ENCODE measurements at places on chromosomes 12 and 14.

GRCh38 chr12:81181691-81182090, 103.8 kb downstream of the ACSS3 start:
- DNase-seq = no peak

DNA sequence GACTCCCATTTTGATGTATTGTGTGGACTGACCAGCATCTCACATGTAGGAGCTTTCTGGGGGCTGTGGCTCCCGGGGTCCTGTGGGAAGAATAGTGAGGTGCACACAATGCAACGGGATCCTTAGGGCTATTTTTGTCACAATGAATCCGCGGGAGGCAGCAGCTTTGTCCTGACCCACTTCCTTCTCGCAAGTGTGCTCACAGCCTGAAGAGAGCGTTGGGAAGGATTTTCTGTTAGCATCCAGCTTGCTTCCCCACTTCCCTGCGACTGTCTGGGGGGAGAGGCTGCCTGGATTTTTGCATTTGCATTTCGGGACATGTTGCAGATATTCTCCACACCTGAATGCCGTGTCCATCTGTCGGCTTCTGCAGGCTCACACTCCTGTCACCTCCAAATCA, 31.9 kb downstream of the FZD10 start:
- DNase-seq = no peak

DNA sequence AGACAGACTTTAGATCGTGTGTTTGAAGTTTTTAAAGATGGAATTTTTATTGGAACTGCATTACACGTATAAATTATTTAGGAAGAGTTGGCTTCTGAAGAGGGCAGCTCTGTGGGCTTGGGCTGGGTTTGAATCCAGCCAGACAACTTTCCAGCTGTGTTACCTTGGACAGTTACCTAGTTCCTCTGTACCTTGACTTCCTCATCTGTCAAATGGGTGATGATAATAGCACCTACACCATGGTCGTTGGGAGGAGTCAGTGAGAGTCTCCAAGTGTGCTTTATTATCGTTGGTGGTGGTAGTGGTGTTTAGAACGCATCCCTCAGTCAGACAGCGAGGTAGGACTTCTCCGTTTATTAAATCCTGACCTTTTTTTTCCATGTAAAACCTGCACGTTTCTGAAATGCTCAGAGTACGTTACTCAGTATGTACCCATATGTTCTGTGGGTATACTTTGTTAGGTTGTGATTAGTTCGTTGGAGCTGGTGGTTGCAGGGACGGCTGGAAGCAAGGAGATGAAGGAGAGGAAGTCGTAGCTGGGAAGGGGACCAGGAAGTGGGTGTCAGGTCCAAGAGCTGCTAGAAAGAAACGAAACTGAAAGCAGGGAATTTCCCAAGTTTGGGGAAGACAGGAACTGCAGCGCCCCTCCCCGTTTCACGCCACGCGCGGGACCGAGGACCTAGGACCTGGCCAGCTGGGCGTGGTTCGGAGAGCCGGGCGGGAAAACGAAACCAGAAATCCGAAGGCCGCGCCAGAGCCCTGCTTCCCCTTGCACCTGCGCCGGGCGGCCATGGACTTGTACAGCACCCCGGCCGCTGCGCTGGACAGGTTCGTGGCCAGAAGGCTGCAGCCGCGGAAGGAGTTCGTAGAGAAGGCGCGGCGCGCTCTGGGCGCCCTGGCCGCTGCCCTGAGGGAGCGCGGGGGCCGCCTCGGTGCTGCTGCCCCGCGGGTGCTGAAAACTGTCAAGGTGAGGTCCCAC, at the start of gene OAS3:
TSS of gene OAS3 (plus strand) at position 734 of the 979 bp plus-strand sequence. CDS start at position 791, 57 bp downstream.
- peak; percentile 52 for DNase-seq

GRCh38 chr14:83247924-83248639, 1714.4 kb upstream of the SEL1L start:
- DNase-seq = no peak

GRCh38 chr14:50233166-50233950, 2.0 kb upstream of the SOS2 start:
- DNase-seq = no peak

DNA sequence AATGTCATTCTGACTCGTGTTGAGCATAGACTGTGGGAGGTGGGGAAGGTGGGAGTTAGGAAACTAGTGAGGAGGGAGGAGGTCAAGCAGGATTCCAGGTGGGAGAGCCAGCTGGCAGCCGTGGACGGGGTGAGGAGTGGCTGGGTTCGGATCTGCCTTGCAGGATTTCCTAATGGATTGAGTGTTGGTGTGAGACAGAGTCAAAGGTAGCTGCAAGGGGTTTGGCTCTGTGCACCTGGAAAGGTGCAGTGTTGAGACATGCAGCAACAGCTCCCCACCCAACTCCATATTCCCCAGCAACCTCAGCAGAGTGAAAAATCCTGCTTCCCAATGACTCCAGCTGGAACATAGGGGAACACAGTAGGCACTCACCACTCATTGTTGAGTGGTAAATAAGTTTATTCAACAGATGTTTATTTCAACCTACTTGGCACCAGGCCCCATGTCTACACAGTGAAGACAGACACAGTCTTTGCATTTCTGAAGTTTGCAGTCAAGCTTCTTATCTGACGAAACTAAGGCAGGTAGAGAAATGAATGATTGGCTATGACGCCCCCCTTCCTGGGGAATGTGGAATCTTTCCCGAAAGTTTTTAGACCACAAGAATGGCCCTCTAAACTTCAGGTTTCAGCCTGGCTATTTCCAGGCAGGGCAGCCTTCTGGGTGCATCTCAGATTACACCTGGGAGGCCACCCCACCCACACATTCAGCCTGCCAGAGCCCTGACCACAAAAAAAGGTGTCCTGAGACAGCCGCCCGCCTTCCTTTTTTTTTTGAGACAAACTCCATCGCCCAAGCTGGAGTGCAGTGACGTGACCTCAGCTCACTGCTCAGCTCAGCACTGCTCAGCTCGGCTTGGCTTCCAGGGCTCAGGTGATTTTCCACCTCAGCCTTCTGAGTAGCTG, 37.9 kb upstream of the PLEKHG6 start:
- no peak for DNase-seq

GRCh38 chr14:54818201-54819133, 84.2 kb downstream of the GCH1 start:
- DNase-seq = no peak

DNA sequence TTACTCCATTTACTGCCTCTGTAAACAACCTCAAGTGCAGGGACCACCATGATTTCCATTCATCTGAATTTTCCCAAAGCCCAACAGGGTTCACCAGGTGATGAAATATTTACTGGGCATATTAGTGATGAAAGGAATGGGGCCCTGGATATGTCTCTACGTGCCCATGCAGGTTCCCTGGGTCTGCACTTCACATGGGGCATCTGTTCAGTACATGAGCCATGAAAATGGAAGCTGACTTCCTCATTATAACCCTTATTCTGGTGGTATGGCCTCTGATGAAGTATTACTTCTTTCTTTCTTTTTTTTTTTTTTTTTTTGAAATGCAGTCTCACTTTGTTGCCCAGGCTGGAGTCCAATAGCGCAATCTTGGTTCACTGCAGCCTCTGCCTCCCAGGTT, 26.5 kb upstream of the CORO1C start:
- DNase-seq = no peak

- no peak for DNase-seq
These were observed 9.5 kb downstream of the TMEM106C start for GRCh38 chr12:47972895-47973294.

DNA sequence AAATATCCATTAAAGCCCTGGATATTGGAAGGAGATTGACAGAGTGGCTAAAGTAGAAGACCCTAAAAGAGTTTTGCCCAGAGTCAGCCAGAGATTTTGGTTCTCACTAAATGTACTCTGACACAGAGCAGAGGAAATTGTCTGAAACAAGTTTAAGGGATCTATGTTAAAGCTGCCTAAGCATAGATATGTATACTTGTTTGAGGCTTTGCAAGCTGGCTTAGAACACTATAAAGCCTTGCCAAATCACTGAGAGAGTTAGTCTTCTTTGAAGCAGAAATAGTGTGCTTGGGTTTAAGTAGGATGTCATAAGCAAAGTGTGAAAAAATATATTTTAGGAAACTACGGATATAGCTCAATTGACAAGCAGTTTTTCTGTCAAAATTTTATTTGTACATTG, 653.5 kb downstream of the FSCB start:
- DNase-seq = no peak

DNA sequence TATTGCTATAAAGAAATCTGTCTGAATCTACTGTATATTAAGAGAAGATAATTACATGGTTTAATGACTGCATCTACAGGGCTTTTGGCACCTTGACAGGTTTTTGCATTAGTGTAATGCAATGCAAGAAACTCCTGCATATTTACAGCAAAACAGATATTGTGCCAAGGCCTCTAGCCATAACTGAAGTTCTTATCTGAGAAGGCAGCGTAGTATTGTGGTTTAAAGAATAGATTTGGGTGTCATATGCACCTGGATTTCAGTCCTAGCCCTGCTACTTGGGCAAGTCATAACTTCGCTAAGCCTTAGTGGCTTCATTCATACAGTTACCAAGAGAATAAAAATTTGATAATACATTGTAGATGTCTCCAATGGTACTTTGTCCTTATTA, 350.1 kb downstream of the CCDC91 start:
- no peak for DNase-seq

DNA sequence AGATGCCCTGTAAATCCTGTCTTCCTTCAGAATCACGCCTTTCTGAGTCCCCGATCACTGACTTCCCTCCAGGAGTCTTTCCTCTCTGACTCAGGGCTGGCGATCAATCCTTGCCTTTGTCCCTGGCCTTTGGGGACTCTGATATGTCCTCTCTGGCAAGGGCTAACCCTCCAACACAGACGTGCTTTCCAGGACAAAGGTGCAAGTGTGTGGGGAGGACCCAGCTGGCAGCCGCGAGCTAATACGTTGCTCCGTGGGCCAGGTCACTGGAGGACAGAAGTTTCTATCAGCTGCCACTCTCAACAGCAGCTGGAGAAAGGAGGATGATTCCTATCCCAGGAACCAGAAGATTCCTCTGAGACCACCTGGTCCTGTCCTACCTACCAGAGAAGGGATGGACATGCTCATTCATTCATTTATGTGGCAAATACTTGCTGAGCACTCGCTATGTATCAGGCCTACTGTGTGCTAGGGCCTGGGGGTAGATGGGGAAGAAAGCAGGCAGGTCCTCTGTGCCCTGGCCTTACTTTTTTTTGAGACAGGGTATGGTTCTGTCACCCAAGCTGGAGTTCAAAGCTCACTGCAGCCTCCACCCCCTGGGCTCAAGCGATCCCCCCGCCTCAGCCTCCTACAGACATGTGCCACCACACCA, 8.5 kb upstream of the SCARB1 start:
- DNase-seq = no peak

DNA sequence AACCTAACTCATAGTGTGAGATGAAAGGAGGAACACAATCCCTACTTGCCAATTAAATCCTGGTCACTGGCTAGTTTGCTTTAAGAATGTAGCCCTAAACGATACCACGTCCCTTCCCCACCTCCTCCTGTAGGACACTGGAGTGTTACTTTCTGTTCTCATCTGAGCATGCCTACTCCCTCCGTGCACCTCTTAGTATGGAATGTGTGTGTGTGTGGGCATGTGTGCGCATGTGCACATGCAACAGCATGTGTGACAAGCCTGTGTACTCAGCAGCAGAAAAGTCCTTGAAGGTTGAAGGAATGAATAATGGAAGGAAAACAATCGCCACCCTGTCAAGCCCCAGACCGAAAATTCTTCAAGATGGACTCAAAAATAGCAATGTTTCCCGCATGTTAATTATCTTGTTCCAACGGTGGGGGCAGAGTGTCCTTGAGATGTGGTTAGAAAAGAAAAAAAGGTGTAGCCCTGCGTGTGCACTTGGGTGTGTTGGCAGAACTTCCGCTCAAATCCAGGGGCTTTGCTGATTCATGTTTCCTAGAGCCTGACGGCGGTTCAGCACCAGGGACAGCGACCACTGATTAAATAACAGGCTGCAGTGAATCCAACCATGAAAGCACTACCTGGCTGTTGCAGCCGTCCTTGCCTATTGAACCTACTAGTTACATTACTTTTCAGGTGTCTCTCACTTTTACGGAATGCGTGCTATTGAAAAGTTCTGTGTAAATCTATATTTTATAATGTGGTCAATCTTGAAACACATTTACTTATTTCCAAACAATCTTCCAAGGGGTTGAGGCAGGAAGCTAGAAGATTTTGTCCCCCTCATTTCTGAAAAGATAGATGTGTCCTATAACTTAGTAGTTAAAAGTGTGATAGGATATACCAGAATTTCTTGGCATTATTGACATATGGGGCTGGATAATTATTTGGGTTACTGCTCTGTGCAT, 79.8 kb downstream of the SRRM4 start:
- no peak for DNase-seq

DNA sequence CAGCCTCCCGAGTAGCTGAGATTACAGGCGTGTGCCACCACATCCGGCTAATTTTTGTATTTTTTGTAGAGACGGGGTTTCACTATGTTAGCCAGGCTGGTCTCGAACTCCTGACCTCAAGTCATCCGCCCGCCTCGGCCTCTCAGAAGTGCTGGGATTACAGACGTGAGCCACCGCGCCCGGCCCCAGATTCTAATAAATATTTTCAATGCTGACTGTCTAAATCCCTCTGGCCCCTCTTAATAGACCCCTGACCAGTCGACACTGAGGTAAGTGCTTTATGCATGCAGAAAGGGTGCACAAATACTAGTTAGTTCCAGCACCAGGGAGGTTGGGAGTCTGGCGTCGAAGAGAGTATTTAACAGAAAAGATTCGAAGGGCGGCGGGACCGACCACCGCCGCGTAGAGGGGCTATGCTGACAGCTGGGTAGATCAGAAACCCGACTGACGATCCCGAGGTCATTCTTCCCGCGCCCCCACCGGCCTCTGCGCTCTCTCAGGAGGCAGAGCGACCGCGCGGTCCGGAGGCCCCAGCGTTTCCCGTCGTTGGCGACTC, 1.1 kb upstream of the SPATS2 start:
- DNase-seq = no peak

- no peak for DNase-seq
These were observed 16.7 kb downstream of the EPS8 start for GRCh38 chr12:15772405-15773018.

Measured in stimulated activated CD8-positive, alpha-beta memory T cell treated with anti-CD3 and anti-CD28 coated beads, Interleukin-4, amount 100 ng/mL, for 24 hours (primary cell).